ENCODE measurements at places on chromosomes 3 and 15.
A peak's percentile ranks its signal among the peaks of the same experiment; 100 is the strongest.

DNA sequence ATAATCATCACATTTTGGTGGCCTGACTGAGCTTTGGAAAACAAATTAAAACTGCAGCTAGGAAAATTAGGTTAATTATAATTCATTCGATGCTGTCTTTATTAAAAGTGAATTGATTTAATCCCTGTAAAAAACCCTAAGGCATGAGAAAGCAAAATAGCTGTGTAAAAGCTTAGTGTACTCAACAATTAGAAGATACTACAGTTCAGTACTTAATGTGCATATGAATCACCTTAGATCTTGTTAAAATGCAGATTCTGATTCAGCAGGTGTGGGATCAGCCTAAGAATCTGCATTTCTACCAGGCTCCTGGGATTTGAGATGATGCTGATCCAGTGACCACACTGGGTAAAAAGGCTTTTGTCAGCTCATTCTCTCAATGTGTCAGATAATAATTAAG is 559.9 kb upstream of the GOLIM4 start:
- DNase-seq = no peak

- DNase-seq = no peak
These were observed 22.1 kb downstream of the UBE3A start for GRCh38 chr15:25416693-25417092.

DNA sequence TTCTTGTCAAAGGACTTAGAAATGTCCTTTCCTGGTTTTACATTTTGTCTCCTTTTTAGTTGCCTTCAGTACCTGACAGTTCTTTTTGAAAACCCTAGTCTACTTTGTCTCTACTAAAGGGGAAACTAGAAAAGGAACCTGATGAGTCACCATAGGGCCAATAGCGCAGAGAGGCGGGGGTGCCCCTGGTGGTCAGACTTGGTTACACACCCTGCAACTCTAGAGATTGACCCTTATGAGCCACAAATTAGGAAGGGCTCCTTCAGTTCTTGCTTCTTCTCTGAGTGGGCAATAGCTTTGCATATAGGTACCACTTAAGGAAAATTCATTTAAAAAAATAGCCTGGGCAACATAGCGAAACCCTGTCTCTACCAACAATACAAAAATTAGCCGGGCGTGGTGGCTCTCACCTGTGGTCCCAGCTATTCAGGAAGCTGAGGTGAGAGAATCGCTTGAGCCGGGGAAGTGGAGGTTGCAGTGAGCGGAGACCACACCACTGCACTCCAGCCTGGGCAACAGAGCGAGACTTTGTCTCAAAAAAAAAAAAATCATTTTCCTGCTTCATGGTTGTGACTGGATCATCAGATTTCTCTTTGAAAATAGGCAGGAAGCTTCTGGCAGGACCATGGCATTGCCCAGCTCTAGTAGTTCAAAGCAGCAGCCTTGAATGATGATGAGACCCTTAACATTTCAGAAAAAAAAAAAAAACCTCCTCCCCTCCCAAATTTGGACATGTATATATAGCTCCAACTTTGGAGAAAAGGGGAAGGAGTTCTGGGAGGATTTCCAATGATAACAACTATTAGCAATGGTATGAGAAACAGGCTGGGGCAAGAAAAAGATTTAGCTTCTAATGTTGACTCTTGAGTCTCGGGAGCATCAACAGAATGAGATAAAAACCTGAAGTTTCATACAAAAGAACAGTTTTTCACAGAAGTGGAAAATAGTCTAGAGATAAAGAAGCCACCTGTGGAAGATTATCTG is 45.2 kb upstream of the RASA2 start:
- DNase-seq = peak; percentile 69

DNA sequence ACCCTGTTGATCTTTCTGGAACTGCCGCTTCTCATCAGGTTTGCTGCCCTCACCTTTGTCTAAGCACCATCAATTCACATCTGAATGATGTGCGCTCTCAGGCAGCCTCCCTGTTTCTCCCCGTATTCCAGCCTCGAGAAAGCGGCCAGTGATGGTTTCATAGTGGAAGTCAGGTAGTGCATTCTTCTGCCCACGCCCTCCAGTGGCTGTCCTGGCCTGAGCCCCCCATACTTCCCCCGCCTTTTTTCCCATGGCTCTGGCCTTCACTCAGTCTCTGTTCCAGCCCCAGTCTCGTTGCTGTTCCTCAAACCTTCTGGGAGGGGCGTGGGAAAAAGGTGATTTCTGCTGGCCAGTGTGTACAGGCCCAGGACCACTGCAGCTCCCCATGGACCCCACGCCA is 101.3 kb downstream of the ASB7 start:
- no peak for DNase-seq

DNA sequence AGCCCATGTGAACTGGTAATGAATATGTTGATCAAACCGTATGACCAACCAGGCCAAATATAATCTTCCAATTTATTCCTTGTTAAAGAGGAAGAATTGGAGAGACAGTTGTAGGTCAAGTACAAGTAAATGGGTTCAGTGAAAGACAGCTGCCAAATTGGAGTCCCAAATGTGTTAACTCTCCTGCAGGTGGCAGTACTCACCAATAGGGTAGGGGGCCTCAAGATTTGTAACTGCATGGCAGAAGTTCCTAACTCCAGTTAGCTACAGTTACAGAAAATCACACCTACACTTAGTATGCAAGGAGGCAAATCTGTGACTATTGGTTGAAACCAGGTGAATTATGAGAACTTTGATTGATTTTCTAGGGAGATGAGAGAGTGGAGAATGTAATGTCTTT is 278.0 kb downstream of the ZBBX start:
- DNase-seq = no peak

DNA sequence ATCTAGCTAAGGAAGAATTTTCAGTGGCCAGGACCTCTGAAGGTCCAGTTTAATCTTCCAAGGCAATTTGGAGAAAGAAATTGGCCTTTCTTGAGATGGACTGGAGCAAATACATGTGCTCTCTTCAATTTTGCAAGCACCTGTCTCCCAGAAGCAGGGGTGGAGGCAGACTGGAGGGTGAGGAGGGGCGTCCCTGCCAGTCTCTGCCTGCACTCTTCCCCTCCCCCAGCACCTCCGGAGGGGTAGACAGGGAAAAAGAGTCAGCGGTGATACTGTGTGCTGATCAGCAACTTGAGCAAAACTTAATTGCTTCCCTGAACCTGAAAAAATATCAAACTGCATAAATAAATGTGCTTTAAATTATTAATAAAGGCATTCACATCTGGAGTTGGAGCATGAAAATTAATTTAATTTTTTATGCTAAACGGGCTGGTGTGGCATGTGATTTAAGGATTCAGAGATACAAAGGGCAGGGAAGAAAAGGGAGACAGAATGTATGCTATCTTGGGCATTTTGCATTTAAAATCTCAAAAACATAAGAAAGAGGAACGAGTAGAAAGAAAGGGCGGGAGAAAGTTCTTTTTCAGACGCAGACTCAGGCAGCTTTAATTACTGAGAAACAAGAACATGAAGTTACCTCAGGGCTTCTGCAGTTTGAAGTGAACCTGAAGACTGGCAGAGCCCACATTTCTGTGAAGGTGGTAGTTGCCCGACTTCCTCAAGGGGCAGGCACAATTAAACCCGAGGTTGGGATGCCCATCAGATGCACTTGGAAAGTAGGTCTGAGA is 319.7 kb downstream of the UACA start:
- DNase-seq = no peak

- no peak for DNase-seq
These were observed 123.0 kb downstream of the FAM43A start for GRCh38 chr3:194808640-194809097.

GRCh38 chr3:53940623-53941022 is 49.0 kb upstream of the SELENOK start:
- no peak for DNase-seq

GRCh38 chr3:56884387-56884786 is 82.6 kb upstream of the ARHGEF3 start:
- no peak for DNase-seq

DNA sequence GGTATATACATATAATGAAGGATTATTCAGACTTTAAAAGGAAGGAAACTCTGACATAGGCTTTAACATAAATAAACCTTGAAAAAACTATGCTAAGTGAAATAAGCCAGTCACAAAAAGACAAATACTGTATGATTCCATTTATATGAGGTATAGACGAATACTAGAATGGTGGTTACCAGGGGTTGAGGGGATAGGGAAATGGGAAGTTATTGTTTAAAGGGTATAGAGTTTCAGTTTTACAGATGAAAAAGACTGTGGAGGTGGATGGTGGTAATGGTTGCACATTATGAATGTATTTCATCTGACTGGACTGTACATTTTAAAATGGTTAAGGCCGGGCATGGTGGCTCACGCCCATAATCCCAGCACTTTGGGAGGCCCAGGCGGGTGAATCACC is 41.7 kb downstream of the FRMD5 start:
- no peak for DNase-seq

GRCh38 chr3:12924437-12924836 is 83.1 kb upstream of the RPL32 start:
- no peak for DNase-seq

GRCh38 chr3:142850395-142851023 is 38.4 kb downstream of the PCOLCE2 start:
- DNase-seq = no peak

DNA sequence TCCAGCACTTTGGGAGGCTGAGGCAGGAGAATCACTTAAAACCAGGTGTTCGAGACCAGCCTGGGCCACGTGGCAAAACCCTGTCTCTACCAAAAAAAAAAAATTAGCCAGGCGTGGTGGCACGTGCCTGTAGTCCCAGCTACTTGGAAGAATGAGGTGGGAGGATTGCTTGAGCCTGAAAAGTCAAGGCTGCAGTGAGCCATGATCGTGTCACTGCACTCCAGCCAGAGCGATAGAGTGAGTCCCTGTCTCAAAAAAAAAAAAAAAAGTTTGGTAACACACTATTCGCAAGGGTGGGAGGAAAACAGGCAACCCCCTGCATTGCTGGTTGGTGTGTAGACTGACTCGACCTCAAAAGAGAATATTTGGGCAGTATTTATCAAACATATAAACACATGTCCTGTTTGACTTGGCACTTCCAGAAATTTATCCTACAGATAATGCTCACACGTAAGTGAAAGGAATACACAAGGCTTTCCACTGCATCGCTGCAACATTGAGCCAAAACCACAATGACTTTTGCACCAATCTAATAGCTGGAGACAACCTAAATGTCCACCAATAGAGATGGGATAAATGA is 3.1 kb upstream of the ANPEP start:
- DNase-seq = no peak

GRCh38 chr3:194102436-194102835 is 33.5 kb upstream of the HES1 start:
- DNase-seq = no peak

DNA sequence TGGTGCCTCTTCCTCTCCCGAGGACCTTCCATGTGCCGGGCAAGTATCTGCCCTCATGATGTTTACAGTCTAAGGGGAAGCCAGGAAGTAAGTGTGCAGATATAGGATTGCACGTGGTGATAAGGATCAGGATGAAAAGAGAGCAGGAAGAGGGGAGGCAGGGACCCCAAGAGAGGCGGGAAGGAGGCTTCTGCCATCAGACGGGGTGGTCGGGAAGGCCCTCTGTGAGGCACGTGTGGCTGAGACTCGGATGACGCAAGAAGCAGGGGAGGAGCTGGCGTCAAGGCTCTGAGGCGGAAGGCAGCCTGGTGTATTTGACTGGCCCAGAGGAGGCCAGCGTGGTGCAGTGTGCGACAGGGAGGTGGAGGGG is 762 bp upstream of the IQSEC1 start:
- no peak for DNase-seq

- DNase-seq = no peak
These were observed 20.8 kb upstream of the CCR9 start for GRCh38 chr3:45865563-45865962.

DNA sequence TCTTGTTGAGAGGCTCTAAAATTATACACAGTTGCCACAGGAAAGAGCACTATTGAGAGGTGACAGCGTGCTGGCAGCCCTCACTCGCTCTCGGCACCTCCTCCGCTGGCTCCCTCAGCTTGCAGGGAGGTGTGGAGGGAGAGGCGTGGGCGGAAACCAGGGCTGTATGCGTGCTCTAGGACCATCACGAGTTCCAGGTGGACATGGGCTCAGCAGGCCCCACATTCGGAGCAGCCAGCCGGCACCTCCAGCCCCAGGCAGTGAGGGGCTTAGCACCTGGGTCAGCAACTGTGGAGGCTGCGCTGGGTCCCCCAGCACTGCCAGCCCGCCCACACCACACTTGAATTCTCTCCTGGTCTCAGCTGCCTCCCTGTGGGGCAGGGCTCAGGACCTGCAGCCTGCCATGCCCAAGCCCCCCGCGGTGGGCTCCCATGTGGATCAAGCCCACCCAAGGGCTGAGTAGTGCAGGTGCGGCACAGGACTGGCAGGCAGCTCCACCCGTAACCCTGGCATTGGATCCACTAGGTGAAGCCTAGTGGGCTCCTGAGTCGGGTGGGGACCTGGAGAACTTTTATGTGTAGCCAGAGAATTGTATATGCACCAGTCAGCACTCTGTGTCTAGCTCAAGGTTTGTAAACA is 460.6 kb upstream of the ALCAM start:
- DNase-seq = no peak

- DNase-seq = no peak
These were observed 25.8 kb upstream of the PIAS1 start for GRCh38 chr15:68028137-68028887.

GRCh38 chr15:69272139-69272538 is 26.6 kb upstream of the PAQR5 start:
- DNase-seq = no peak

GRCh38 chr3:66442254-66443117 is 58.3 kb downstream of the LRIG1 start:
- DNase-seq = no peak

GRCh38 chr15:58641660-58642059 is 107.8 kb downstream of the ADAM10 start:
- DNase-seq = no peak

DNA sequence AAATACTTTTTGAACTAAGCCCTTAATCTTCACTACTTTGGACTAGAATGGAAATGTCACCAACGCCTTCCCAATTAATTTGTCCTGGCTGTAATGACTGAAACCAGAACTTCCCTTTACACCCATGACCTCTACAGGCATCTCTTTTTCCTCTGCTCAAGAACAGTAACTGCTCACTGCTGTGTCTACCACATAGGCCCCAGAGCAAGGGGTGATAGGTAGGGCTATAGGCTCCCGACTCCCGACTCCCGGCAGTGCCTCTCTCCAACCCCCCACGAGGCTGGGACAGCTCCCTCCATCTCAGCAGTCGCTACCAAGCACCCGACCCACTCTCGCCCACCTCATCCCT is 384 bp upstream of the LEKR1 start:
- DNase-seq = no peak

- DNase-seq = no peak
These were observed 110.3 kb upstream of the ICE2 start for GRCh38 chr15:60589253-60589652.

DNA sequence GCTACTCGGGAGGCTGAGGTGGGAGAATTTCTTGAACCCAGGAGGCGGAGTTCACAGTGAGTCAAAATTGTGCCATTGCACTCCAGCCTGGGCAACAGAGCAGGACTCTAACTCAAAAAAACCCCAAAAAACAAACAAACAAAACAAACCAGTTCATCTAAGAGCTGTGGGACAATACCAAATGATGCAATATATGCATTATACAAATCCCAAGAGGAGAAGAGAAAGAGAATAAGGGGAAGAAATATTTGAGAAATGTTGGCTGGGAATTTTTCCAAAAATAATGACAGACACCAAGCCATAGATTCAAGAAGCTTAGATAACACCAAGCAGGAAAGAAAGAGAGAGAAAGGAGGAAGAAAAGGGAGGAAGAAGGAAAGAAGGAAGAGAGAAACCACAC is 82.5 kb downstream of the KLF13 start:
- DNase-seq = no peak
